ENCODE measurements at places on chromosomes 7 and 10.

DNA sequence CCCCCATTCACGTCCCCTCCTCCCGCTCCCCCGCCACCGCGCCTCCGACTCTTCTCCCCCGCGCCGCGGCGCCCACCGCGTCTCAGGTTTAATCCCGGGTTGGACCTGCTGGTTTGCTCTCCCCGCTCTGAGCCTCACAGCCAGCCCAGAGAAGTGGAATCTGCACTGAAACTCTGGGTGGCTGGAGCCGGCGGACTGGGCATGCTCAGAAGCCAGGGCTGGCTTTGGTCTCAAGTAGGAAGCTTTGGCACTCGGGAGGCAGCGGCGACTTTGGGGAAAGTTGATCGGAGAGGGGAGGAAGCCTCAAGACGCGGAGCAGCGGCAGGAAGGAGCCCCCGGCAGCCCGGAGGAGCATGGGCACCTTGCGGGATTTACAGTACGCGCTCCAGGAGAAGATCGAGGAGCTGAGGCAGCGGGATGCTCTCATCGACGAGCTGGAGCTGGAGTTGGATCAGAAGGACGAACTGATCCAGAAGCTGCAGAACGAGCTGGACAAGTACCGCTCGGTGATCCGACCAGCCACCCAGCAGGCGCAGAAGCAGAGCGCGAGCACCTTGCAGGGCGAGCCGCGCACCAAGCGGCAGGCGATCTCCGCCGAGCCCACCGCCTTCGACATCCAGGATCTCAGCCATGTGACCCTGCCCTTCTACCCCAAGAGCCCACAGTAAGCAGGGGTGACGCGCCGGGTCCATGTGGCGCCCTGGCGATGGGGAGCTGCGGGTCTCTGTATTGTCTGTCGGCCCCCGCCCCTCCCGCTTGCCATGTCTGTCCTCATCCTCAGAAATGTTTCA, at the start of gene PRKG1:
Gene PRKG1, plus strand, starts transcription at position 250 of the 791 bp plus-strand sequence.
- no peak for DNase-seq

- DNase-seq, result no peak
Measured at GRCh38 chr10:86712317-86712707, 44.0 kb downstream of the LDB3 start.

GRCh38 chr10:110268442-110268841, 36.3 kb downstream of the SMNDC1 start:
- DNase-seq, result no peak

- DNase-seq, result no peak
Measured at GRCh38 chr10:91772461-91772860, 25.8 kb upstream of the TNKS2 start.

DNA sequence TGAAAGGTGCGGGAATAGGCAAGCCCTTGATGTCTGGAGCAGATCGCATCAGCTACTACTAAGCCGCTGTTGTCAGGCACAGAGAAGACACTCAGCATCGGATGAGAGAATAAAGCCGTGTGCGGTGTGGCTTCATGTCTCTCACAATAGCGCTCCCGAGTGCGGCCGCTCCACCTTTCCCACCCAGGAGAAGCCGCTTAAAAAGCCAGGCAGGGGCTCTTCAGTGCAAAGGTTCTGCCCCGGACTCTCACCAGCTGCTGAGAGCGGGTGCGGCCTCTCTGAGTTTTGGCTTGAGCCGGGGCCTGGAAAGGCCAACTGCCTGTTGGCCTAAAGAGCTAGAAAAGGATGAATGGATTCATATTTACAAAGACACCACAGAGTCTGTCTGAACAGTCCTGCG, 600.6 kb downstream of the DNAJB6 start:
- no peak for DNase-seq

DNA sequence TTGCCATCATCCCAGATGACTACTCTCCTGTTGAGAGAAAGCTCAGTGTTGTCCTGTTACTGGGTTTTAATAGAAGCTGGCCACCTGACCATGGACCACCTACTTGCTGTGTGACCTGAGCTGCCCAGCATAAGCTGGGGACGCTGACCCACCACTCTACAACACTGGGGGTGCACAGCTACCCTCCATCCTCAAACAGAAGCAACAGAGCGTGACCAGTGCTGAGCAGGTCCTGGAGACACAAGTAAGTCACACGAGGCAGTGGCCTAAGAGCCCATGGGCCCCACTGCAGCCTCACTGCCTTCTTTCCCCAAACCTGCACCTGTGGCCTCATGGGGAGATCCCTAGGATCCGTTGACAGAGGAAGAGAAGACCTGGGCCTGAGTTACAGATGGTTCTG, 198.6 kb upstream of the ADARB2 start:
- no peak for DNase-seq

- DNase-seq, result no peak
Measured at GRCh38 chr7:84372155-84372621, 177.6 kb upstream of the SEMA3A start.

DNA sequence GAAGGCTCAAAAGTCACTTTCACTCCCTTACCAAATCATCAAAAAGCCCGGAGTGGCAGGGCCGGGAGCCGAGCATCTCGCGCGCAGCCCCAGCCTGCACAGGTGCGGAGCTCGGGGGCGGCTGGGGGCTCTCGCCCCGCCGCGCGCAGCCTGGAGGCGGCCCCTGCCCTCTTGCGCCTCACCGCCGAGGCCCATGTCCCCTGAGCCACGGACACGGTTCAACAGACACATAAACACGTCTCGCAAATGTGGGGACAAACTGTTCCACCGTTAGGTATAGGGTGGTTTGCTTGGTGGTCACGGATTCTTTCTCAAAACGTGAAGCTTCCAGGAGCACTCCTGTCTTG, 700 bp downstream of the GSAP start:
- DNase-seq, result peak; percentile 22

GRCh38 chr7:84847790-84848189, 339.1 kb downstream of the SEMA3D start:
- DNase-seq, result no peak

DNA sequence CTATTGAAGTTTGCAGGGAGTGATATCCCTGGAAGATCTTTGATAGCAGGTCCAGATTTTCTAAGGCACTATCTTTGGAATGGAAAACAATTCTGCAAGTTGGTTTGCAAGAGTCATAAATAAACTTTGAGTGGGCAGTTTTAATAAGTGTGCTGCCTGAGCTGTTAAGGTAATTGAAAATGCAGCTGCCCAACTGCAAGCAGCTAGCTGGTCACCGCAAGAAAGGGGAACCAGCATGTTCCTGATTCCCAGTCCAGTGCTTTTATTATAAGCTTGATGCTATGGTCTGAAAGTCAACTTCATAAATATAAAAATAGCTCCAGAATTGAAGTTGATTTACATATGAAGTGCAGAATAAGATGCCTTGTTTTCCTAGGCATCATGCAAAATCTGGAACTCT, 308.4 kb downstream of the ZNF248 start:
- no peak for DNase-seq

DNA sequence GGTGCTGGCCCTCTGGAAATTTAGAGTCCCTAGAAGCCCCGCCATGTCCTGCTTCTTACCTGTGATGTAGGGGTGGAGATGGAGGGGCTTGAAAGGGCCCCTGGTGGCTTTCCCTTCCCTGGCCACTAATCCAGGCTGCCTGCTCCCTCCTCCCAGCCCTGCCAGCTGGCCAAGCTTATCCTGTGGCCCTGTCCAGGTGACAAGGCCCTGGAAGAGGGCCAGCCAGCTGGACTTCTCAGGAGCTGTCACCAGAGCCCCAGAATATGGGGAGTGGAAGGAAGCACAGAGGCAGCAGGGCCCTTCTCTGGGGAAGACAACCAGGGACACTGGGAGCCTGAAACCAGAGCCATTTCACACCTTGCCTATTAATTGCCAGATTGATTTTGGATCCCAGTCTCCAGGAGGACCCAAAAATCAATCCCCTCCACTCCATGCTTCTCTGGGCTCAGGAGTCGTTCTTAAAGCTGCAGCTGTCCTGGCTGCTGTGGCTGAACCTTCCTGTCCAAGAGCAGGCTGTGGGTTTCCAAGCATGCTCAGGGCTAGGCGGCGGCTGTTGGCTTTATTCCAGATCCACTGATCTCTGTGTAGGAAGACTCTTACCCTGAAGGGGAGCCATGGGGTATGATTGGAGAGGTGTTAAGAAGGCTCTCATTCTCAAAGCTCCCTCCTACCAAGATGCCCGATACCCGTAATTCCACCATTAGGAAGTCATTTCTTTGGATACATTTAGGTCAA, 52.6 kb upstream of the PCBD1 start:
- no peak for DNase-seq

DNA sequence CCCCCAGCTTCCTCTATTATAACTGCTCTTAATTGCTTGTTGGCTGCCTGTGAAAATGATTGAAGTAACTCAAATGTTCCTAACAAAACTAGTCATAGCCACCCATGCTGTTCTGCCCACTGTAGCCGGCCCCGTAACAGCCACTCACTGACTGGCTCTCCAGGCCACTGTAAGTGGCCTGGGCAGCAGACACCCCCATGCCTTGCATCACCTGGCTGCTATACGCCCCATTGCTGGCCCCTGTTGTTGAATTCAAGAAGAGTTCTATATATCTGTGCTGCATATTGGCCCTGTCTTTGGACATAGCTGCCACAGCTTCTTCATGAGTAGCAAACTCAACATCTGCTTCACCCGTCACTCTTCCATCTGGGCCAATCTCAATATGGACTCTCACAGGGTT, 15.1 kb downstream of the FXYD4 start:
- DNase-seq, result no peak

- no peak for DNase-seq
Measured at GRCh38 chr7:12945901-12946300, 258.5 kb downstream of the ARL4A start.

DNA sequence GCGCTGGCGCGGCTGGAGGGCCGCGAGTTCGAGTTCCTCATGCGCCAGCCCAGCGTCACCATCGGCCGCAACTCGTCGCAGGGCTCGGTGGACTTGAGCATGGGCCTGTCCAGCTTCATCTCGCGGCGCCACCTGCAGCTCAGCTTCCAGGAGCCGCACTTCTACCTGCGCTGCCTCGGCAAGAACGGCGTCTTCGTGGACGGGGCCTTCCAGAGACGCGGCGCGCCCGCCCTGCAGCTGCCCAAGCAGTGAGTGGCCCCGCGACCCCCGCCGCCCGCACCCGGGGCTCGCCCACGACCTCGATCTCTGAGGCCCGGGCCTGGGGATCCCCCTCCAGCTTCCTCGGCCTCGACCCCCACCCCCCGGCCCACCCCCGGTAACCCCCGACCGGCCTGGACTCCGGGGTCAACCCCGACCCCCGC, 537 bp downstream of the FOXK1 start:
- peak; percentile 46 for DNase-seq

- no peak for DNase-seq
Measured at GRCh38 chr10:14039968-14040668, 290.6 kb downstream of the FRMD4A start.

Data from stimulated activated CD4-positive, alpha-beta T cell treated with anti-CD3 and anti-CD28 coated beads, Interleukin-4, amount 100 ng/mL, for 1 hour (primary cell).